ENCODE measurements at places on chromosomes 7 and 10.

- no peak for DNase-seq
These were observed 11.4 kb downstream of the NPVF start for GRCh38 chr7:25216837-25217236.

DNA sequence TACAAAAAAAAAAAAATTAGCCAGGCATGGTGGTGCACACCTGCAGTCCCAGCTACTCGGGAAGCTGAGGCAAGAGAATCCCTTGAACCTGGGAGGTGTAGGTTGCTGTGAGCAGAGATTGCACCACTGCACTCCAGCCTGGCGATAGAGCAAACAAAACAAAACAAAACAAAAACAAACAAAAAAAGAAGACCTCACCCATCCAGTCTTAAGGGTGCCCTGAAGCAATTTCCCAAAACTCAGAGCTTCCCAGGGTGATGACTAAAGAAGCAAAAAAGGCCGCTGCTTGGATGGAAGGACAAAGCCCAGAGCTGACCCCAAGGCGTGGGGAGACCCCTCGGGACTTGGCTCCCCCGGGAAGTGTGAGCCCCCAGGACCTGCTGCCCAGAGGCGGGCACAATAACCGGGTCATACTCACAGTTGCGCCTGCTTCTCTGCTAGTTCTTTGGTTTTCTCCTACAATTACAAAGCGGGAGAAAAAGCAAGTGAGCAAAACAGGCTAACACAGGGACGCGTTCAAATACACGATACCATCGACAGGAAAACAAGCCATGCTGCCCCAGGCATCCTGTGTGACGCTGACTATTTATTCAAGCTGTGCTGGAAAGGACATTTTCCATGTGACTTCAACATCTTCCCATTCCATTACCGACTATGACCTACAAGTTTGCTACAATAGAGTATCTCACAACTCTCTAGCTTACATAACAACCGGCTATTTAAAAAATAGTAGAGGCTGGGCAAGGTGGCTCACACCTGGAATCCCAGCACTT, 29.9 kb downstream of the PAPOLB start:
- DNase-seq: no peak

GRCh38 chr10:15802375-15802949, 57.8 kb downstream of the MINDY3 start:
- DNase-seq: no peak

DNA sequence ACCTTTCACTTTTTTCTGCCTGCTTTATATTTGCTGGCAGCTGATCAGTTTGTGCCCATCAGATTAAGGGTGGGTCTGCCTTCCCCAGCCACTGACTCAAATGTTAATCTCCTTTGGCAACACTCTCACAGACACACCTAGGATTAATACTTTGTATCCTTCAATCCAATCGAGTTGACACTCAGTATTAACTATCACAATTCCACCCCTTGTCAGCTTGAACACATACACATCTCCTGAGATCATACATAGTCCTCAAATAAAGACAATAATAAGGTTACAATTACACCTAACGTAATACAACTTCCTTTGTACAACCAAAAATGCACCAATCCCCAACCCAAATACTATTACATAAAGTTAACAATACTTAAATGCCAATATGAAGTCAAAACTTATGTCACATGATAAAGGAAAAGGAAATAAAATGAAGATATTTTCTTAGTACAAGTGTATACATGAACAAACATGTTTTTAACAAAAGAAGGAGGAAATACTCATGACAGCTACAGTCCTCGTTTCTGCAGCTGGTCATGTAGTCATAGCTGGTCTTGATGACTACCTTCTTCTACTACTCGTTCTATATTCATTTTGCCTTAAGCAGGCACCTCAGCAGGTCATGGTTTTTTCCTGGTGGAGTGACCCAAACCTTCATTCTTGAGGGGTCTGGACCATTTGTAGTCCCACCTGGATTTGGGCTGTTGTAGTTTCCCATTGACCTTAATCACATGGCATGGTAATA, 96.7 kb upstream of the CABCOCO1 start:
- DNase-seq: no peak

DNA sequence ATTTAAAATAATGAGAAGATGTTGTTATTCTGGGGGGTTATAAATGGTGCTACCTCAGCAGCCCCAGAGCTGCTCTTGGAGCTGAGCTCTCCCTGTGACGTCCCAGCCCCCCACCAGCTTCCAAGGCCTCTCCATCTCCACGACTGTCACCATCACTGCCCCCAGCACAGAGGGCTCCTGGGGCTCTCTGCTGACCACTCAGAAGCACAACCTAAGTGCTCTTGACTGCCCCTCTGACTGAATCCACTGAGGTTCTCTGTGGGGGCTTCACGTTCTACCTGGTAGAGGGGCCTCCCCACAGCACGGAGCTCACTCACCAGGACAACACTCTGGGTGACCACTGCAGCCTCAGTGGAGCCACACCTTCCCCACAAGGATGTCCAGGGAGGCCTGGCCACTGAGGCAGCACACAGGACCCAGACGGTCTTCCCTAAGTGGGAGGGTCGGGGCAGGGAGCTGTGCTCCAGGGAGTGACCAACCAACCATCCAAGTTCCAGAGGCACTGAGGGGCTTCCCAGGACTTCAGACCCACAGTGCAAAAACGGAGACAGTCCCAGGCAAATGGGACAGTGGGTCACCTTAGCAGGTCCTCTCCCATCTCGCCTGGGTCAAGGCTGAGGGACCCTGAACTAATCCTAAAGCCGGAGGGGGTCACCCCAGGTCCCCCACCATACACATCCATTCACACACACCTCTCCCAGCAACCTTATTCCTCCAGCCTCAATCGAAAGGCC, 121.0 kb upstream of the PPP2R2D start:
- no peak for DNase-seq

- no peak for DNase-seq
These were observed 1.1 kb downstream of the MEPCE start for GRCh38 chr7:100430493-100431285.

DNA sequence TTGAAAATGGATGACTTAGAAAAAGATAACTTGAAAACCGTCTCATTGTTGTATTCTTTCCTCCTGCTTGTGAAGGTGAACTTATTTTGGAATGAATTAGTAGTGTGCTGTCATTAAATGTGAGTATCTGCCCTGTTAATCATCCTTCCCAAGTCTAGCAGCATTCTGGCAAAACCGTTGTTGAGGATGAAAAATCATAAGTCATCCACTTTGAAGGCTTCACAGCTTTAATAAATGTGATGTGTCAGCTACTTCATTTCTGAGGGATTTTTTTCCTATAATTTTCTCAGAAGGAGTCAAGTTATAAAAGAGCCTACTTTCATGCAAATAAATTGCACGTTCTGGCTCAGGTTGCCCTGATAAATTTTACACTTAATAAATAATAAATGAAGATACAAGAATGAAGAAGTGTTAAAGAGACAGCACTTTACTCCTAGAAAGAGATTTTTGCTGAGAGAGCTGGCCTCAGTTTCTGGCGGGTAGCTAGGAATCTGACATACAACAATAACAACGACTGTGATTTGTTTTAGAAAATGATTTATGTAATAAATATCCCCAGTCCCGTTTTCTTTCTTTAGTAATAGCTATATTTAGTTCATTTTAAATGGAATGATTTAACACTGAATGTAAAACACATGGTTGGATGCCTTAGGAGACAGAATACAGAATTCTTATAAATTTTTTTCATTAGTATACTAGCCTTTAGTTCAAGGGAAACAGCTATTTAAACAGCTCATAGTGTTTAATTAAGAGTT, 516.5 kb upstream of the KLF6 start:
- DNase-seq: no peak

DNA sequence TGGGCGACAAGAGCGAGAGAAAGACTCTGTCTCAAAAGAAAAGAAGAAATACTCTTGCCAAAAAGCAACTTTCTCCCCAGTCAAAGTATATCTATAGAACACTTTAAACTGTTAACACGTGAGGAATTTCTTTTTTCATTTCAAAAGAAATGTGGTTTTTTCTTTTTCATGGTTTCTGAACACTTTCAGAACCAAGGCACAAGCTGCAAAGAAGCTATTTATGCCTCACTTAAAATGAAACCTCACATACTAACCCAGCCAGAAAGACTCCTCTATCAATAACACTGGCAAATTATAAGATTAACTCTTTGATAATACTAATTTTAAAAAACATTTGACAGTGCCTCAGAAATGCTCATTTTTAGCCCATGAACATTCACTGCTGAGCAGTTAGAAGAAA, 20.9 kb downstream of the TBX20 start:
- no peak for DNase-seq

DNA sequence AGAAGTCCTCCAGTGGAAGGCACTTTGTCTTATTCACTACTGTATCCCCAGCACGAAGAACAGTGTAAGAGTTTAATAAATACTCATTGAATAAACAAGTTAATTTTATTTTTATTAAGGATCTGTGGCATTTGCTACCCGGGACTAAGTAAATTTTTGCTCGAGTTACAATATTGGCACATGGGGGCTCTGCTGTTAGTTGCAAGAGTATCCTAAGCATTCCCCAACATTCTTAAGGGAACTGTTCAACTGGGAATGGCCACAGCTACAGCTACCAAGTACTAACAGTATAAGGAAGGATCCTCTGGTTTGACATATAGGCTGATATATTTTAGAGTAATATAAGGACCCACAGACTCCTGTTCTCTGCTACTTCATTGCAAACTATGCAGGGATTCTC, 8.7 kb upstream of the LRRTM3 start:
- no peak for DNase-seq

DNA sequence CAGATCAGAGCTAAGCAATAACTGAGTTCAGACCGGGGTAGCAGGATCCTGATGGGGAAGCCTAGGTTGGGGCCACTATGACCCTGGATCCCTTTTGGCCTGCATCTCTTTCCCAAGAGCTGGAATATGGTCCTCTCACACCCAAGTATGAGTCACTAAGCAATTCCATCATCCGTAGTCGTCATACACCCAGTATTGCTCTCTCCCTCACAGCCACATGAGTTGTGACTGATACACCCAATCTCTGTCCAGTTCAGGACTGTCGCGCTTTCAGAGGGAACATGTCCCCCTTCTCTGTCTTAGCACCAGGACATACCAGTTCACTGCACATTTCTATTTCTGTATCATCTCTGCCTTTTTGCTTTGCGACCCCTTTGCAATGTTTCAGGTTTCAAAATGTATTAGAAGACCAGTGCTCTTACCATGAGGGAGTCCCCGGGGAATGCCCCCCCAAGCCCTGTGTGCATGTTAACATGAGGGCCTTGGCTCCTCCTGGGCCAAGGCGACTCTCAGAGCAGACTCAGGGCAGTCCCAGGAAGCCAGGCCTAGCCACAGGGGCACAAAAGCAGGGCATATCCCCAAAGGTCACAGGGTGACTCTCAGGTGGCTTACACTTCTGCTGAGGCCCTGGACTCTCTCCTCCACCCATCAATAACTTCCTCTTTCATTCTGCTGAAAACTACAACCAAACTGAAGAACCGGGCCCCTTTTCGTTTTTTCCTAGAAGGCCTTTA, 75.3 kb upstream of the SAMD8 start:
- no peak for DNase-seq

DNA sequence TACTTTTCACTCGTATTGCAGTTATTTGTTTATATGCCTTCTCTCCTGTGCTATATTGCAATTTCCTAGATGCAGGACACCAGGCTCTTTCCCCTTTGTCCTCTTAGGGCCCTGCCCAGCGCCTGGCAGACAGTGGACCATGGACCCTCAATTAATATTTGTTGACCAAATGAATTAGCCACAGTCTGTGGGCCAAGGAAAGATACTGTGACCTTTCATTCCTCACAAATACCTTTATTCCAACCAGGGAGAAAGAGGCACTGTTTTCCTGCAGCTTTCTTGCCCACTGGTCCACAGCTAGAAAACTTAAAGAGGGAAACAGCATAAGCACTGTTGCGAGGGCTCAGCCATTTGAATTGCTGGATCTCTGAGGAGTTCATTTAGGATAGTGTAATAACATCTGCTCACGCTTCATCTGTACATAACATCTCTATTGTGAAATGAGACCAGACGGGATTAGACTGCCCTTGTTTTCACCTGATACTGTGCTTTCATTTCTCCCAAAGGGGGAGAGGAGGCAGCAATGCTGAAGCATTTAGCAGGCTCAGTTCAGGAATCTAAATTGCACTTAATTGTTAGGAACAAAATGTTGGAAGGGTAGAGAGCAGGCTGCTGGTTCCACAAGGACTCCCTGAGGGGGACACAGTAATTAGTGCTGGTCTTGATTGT, 46.7 kb downstream of the TNS3 start:
- no peak for DNase-seq

- no peak for DNase-seq
These were observed 27.4 kb upstream of the ABLIM1 start for GRCh38 chr10:114685456-114685855.

DNA sequence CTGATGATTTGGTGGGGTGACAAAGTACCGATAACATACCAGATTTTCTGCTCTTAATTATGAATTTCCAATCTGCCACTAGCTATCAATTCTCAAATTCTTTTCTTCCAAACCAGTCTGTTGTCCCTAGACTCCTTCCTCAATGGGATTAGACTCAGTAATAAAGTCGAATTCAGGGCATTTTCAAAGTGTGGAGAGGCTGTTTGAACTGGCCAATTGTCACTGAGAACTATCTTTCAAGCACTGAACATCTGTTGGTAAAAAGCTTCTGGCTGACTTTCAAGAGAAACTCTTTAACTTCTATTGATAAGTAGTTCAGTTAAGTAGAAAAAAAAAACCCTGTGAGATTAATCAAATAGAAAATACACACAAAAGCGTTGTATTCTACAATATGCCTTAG, 108.9 kb downstream of the SAMD9 start:
- DNase-seq: no peak

- DNase-seq: no peak
These were observed 14.4 kb downstream of the AIFM2 start for GRCh38 chr10:70118196-70118595.

DNA sequence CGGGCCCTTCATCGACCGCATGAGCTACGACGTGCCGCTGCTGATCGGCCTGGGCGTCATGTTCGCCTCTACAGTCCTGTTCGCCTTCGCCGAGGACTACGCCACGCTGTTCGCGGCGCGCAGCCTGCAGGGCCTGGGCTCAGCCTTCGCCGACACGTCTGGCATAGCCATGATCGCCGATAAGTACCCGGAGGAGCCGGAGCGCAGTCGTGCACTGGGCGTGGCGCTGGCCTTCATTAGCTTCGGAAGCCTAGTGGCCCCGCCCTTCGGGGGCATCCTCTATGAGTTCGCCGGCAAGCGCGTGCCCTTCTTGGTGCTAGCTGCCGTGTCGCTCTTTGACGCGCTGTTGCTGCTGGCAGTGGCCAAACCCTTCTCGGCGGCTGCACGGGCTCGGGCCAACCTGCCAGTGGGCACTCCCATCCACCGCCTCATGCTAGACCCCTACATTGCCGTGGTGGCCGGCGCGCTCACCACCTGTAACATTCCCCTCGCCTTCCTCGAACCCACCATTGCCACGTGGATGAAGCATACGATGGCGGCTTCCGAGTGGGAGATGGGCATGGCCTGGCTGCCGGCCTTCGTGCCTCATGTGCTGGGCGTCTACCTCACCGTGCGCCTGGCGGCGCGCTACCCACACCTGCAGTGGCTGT, 1.2 kb downstream of the SLC18A3 start:
- no peak for DNase-seq

DNA sequence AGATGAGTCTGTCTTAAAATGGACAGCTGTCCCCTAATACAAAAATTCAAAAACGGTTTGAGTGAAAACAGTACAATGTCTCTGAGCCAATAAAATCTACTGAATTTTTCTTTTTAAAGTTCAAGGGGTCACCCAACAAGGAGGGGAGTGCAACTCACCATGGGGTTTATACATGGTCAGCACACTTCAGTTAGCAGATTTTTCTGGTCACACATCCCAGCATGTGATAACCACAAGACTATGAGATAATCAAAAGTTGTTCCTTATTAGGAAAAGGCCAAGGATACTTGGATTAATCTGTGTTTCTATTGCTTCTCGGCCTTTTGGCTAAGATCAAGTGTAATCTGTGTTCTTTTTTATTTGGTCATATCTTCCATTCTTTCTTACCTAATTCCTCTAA, 31.6 kb downstream of the ABCB5 start:
- no peak for DNase-seq

- DNase-seq: no peak
These were observed 158.9 kb downstream of the EGFR start for GRCh38 chr7:55177589-55178261.
